Mucosa of descending colon (tissue), 3 donors: ENCODE measurements at places on chromosomes 11 and 22. TPM values are rescaled to one million over a fixed set of nuclear protein-coding genes. Genes with fewer than 3 reads are reported as not detected.

- no peak for DNase-seq
Observed at GRCh38 chr11:27907530-27907929, 200.4 kb downstream of the KIF18A start.

DNA sequence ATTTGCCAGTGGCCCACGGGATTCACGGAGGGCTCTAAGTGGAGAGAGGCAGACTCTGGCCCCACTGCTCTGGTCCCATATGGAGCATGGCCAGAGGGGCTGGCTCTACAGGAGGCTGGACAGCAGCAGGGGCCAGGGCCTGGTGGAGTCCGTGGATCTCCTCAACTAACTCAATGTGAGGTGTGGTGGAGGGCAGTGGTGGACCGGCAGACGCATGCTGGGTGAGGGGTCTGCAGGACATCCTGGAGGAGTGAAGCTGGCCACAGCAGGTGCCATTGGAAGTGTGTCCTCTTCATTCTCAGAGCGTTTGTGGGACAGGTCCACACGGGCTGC lies 15.6 kb downstream of the IGF2 start:
- DNase-seq, result no peak

DNA sequence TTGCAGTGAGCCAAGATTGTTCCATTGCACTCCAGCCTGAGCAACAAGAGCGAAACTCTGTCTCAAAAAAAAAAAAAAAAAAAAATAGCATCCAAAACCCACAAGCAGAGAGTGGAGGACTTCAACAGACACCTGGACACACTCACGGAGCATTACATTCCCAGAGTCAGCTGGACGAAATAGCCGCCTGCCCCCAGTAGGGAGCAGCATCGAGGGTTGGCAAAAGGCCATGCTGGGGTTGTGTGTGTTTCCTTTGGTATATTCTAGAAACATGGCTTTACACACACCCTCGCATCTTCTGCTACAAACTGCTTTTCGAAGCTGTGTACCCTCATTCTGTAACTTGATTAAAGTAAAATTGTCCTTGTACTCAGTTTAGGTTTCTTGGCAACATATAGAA lies 5.3 kb downstream of the ADA2 start:
- DNase-seq, result peak; percentile 80

RGL4 gene
- 0.29 TPM for total RNA-seq

A4GALT gene
- 4.0 TPM for total RNA-seq
